ENCODE measurements at places on chromosomes 1 and 21.

- DNase-seq = no peak
These were observed 18.7 kb downstream of the UQCRHL start for GRCh38 chr1:15788624-15789301.

GRCh38 chr1:156740237-156740740, 599 bp downstream of the MRPL24 start:
- no peak for DNase-seq

- peak; percentile 10 for DNase-seq
These were observed 337.4 kb downstream of the SRGAP2C start for GRCh38 chr1:121522061-121522759.

- DNase-seq = no peak
These were observed 58.5 kb downstream of the SLC66A1 start for GRCh38 chr1:19370453-19371170.

DNA sequence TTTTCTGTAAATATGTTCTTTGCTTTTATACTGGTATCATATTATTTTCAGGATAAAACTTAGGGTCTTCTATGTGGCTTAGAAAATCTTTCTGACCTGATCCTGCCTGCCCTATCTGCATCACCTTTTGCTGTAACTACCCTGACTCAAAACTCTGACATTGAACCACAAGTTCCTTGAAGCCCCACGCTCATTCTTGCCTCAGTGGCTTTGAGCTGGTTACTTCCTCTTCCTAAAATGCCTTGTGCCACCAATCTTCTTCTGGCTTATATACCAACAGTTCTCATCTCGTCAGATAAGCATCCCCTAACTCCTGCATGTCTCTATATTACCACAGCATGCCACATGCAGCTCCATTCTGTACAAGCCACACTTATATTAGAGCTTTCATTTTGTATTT, 84.5 kb upstream of the LRRC7 start:
- no peak for DNase-seq

- peak; percentile 98 for DNase-seq
These were observed at the start of gene ZBTB40 for GRCh38 chr1:22451702-22452480. Gene ZBTB40, plus strand, starts transcription at chr1:22451851. Its CDS starts 38,098 bp downstream, at chr1:22489949.

DNA sequence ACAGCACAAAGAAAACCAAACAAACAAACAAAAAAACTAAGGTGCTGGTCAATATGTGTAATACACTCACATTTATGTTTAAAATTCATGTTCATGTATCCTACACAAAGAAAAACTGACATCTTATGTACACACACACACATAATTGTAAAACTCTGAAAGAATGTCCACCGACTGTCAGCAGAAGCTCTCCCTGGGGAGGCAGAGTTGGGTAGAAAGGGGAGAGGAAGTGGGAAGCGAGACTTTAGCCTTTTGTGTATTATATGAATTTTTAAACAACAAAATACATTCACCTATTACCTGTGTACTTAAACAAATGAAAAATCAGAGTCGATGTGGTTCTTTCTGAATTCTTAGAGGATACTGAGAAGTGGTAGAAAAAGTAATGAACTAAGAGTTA, 88.3 kb downstream of the ABCA4 start:
- no peak for DNase-seq

DNA sequence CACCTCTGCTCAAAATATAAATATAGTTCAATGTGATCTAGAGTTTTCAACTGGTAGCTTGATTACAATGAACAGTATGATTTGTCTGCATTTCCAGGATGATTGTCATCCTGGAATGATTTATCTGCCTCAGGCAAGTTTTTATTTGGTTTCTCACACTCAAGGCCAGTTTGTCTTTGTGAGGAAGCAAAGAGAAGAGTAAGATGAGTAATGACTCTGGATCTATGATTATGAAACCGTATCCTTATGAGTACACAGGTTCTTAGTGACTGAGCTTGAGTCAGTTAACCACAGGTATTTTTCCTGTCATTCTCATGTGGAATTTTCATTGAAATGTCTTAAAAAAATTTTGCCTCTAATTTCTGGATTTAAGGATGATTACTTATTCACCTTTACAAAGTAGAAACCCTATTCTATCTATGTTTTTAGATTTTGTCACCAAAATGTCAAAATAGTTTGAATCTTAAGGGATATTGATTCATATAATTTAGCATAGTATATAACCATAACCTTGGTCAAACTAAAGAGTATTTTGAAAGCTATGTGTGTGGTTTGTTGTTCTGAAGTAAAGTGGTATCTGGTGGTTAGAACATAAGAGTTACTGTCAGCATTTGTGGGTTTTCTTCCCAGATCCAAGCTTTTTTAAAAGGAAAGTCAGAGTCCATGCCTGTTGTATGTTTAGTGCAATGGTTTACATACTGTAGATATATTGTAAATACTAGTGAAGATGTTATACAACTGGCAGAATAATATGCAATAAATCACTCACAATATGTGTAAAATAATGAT, 145.0 kb downstream of the RASAL2 start:
- no peak for DNase-seq

DNA sequence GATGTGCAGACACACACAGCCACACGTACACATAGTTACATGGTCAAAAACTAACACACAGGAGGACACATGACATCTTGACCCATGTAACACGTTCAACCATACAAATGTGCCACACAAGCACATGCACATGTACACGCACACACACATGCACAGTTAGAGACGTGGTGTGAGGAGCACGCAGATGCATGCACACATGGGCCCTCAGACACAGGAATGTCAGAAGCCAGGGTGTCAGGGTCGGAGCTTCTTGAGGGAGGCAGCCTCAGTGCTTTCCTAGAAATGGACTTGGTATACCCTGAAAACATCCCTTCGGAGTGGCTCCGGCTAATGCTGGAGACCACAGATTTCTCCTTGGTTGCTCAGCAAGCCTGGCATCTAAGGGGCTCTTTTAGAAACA, 114.3 kb downstream of the DMRTB1 start:
- DNase-seq = no peak

DNA sequence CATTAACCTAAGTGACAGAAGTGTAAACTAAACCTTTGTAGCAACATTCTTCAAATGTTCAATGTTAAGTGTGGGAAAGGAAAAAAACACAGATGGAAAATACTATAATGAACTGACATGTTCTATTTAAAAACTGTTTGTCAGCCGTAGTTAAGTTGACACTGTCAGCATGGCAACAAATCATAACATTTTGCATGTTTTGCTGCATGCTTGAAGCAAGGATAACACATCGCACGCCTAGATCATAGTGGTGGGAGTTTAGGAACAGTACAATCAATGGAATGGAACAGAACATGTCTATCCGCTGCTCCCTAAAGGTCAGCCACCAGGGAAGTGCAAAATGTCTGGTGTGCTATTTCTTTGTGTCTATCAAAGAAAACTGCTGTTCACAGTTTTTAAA, 62.5 kb upstream of the ESRRG start:
- DNase-seq = no peak

DNA sequence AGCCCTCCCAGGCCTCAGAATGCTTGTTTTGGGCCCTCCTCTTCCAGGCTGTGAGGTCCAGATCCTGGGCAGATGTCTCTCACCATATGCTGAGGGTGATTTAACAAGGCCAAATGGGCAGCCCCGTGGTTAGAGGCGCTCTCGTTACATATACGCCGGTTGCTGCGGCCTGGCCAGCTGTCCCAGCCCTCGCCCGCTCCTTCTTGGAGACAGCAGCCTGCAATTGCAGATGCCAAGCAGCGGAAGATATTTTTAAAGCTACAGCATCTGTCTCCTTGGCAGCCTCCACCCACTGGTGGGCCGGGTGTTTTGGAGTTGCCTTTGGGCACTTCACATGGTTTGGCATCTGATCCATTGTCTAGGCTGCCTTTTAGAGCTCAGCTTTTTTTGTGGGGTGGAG, 178.8 kb upstream of the NFIA start:
- peak; percentile 12 for DNase-seq

GRCh38 chr1:94994805-94995204, 67.9 kb upstream of the CNN3 start:
- no peak for DNase-seq

- DNase-seq = no peak
These were observed 61.8 kb upstream of the LAMC2 start for GRCh38 chr1:183124259-183124658.

DNA sequence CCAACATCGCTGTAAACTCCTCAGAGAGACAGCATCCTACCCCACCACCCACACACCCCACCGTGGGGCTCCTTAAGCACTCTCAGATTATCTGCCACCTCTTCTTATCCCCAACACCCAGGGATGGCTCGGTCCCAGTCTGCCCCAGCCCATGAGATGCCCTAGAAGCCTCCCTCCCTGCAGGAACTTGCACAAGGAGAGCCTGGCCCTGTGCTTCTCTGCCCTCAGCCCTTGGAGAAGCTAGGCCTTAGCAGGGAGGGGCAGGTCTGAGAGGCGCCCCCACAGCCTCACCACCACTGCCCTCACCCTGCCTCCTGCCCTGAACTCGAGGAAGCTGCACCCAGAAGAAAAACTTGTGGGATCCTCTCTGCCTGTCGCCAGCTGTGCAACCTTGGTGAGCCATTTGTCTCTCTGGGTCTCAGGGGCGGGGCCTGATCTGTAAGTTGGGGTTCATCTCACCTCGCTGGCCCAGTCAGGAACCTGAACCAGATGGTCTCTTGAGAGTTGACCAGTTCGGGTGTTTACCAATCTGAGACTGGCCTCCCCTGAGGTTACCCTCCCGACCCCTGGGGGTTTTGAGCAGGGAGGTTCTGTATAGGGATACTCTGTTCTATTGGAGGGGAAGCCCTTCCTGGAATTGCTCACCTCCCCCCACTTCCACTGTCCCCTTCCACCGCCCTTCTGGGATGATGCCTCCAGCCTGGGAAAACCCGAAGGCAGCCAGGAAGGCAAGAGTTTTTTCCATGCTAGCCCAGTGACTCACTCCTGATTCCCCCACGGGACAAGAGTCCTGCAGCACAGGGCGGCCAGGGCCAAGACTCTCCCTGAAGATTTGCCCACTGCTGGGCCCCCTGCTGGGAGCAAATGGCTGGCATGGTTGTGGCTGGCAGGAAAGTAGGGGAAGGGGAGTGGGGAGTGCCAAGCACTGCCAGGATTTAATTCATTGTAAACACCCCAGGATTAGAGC, at the start of gene S100A3:
S100A3 (minus strand) TSS at position 537 of the 967 bp plus-strand sequence. CDS start 773 bp downstream, outside the sequence.
- DNase-seq = no peak
